ENCODE measurements at places on chromosomes 12 and 14.
A peak's percentile ranks its signal among the peaks of the same experiment; 100 is the strongest.

DNA sequence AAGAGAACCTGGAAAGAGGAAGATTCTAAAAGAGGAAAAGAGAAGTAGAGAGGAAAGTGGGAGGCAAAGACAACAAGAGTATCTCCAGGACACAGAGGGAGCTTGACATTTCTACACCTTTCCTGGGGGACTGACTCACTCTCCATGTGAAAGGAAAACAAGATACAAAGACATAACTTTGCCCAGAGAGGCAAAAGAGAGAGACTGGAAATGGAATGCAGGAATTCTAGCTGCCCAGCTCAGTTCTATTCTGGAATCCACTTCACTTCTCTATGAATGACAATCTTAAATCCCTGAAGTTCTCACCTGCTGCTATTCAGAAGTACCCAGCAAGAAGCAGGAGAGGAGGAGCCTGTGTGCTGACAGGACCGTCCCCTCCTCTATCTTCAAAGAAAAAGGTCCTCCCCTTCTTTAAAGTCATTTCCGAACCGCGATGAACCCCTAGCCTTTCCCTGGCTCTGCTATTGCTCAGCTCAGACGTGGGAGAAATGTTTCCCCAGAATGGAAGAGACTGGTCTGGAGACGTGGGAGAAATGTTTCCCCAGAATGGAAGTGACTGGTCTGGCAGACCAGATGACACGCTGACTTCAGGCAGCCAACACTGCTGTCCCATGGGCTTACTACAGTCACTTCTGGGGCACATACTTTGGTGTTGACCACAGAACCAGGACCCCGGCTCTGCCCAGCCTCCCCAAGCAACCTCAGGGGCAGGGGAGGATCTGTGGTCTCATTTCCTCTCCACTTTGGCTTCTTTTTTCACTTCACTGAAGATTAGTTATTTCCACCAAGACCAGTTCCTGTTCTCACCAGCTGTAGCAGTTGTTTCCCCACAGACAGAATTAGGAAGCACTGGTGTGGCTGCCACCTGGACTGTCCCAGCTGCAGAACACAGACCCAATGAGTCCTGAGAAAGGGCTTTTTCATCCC, 8.3 kb downstream of the FMNL3 start:
- DNase-seq = peak; percentile 92

DNA sequence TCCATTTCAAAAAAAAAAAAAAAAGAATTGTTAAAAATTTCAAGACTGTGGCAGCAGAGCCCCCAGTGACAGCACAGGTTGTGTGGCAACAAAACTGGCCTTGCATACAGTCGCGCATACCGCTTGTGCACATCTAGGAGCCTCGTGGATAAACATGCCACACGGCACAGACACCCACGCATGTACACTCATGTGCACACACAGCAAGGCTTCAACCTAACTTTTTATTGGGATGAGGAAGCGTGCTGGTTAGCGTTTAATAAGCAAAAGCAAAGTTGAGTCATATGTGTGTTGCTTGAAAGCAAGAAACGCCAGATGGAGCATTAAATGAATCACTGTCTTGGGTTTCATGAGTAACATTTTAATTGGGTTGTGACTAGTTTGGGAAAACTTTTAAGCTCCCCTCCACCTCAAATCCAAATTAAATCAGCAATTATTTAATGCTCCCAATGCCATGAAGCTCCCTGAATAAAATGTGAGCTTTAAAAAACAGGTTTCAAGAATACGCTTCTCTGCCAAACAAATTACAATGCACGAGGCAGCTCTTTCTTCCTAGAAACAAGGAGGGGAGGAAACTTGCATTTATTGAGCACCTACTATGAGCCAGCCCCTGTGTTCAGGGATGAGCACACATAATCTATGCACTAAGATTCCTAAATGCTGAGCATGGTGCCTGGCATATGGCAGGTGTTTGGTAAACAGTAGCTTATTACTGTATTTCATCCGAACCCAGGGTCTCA, 35.7 kb upstream of the EML1 start:
- DNase-seq = no peak

- DNase-seq = peak; percentile 9
Observed at GRCh38 chr12:18782827-18783226, 44.9 kb downstream of the CAPZA3 start.

GRCh38 chr12:88914967-88915366, 334.7 kb upstream of the KITLG start:
- DNase-seq = no peak

GRCh38 chr12:53743266-53744129, 8.3 kb downstream of the CISTR start:
- peak; percentile 58 for DNase-seq

- DNase-seq = no peak
Observed at GRCh38 chr14:103113303-103113702, 10.0 kb upstream of the TNFAIP2 start.

DNA sequence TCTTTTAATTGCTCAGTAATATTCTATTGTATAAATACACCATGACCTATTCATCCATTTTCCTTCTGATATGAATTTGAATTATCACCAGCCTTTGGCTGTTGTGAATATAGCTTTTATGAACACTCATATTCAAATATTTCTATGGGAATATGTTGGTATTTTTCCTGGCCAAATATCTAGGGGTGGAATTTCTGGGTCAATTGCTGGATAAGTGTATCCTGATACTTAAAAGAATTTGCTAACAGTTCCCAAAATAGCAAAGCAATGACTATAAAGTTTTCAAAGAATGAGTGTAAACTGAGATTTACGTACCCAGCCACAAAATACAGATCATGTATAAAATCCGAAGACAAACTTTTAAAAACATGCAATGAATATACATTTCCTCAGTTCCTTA, 148.7 kb upstream of the CLEC14A start:
- no peak for DNase-seq

DNA sequence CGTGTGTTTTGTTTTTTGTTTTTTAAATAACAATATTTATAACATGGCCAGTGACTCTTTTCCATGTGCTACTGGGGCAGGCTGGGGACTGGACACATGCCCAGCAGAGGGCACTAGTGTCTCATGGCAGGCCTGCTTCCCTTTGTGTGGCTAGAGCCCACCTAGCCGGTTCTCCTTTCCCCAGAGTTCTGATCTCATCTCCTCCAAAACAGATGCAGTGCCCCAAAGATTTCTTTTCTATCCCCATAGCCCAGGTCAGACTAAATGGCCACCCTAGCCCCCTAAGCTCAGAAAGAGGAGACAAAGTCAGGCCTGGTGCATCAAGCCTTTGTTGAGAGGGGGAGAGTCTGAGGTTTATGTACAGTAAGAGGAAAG, 21.2 kb downstream of the PRPF40B start:
- peak; percentile 81 for DNase-seq

DNA sequence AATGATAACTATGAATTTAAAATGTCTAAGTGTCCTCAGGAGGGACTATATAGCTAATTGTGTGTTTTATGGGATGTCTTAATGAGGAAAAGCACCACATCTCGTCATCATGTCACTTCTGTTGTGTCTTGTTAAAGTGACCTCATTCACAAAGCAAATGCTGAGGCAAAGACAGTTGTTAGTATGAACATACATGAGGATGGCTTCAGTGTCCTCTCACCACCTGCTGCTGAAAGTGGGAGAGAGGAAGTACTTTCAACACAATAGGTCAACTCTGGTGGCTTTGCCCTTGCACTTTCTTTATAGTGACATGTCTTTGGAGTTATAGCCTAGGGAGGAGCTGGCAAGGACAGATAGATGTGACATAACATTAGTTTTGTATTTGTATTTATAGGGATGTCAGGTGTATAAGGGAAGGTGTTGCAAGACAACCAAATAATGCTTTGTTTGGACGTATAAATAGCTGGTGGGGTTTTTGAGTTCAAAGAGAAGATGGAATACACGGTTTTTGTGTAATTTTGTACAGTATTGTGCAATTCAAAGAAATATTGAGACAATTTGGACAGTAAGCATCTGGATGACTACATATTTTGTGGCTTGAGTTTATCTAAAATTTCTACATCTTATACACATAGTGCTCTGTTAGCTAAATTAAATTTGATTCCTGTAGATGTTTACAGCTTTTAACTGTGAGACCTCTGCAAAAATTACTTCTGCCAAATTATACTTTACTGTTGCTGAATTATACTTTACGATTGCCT, 131.7 kb upstream of the ATP2B1 start:
- no peak for DNase-seq

- DNase-seq = no peak
Observed at GRCh38 chr12:128709660-128710059, 114.1 kb downstream of the SLC15A4 start.

DNA sequence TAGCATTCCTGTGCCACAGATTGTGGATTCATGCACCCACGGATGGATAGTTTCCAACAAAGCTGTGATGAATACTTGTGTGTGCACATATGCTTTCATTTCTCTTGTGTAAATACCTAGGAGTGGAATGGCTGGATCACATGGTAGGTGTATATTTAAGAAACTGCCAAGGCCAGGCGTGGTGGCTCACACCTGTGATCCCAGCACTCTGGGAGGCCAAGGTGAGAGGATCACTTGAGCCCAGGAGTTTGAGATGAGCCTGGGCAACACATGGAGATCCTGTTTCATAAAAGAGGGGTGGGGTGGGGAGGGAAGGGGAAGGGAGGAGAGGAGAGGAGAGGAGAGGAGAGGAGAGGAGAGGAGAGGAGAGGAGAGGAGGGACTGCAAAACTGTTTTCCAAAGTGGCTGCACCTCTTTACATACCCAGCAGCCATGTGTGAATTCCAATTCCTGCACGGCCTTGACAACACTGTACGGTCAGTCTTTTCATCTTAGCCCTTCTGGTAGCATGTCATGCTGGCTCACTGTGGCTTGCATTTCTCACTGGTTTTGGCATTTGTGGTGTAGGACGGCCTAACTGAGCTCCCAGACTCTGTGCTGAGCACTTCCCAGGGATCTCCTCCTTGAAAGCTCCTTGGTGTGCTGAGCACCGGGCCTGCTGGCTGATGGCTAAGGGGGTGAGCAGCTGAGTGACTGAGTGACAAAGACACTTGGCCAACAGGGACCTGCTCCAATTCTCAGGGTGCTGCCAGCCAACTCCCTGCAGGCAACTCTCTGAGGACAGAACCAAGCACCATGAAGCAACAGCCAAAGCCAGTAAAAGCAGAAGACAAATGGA, 27.9 kb downstream of the SYNE3 start:
- DNase-seq = no peak

DNA sequence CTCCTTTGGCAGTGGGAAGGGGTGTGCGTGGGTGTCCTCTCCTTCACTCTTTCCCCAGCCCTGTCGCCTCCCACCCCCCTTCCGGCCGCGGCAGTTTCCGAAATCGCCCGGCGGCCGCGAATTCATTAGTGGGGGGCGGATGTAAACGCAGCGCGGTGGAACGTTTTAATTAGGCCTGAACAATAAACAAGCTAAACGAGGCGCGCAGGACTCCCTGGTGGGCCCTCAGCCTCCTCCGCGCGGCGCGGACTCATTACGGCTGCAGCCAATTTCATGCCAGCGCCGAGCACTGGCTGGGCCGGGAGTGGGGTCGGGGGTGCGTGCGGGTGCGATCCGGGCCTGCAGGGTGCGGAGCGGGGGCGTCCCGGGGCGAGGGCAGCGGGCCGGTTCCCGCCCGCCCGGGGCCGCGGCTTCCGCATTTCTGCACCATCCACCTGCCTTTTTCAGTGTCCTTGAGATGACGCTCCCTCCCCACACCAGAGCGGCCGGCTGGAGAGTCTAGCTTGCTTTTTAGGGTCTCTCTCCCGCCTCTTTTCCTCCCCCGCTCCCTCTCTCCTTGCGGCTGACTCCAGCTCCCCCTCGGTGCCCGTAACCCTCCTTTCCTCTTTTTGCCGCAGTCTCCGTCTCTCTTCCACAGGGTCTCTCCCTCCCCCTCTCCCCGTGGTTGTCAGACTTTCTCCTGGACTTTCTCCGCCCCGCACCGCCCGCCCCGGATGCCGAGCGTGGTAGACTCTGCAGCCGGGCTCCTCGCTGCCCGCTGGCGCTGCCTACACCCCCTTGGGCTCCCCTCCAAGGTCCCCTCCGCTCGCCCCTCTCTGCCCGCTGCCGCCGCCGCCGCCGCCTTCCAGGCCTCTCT, at the start of gene CISTR:
Gene CISTR (minus strand): TSS at position 644 of the 856 bp plus-strand sequence.
- no peak for DNase-seq

GRCh38 chr12:49933796-49934195, 16.7 kb upstream of the AQP2 start:
- no peak for DNase-seq

Measured in Kasumi-1 (cell line).